HuH-7 (cell line): ENCODE measurements at places on chromosomes 1 and 21.
A peak's percentile ranks its signal among the peaks of the same experiment; 100 is the strongest.

GRCh38 chr1:213388199-213388598 is 337.2 kb downstream of the RPS6KC1 start:
- DNase-seq: no peak

DNA sequence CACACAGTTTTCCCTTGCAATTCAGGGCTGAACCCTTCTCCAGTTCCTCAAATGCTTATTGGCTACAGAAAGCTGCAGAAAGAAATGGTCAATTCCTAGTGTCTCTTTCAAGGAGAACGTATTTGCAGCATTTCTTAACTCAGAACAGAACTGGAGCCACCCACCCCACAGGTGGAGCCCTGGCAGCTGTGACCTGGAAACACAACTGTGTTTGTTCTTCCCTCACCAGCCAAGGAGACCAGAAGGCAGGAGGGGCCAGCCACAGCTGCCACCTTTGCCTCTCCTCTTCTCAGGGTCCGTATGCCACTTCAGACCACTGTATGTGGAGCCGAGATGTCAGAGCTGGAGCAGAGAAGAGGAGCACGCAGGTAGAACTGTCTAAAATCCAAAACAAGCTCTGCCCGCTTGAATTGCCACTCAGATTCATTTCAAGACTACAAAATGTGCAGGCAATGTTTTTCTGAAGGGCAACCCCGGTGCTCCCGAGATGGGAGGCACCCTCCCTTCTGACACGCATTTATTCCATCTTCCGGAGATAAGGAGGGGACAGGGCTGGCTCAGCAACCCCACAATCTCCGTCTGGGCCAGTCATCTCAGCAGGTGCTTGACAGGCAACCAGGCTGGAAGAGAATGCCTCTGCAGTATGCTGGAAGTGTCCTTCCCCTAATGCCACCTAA is 16.7 kb downstream of the CD247 start:
- DNase-seq: no peak

GRCh38 chr1:226985239-226985838 is 45.2 kb downstream of the COQ8A start:
- peak; percentile 4 for DNase-seq

DNA sequence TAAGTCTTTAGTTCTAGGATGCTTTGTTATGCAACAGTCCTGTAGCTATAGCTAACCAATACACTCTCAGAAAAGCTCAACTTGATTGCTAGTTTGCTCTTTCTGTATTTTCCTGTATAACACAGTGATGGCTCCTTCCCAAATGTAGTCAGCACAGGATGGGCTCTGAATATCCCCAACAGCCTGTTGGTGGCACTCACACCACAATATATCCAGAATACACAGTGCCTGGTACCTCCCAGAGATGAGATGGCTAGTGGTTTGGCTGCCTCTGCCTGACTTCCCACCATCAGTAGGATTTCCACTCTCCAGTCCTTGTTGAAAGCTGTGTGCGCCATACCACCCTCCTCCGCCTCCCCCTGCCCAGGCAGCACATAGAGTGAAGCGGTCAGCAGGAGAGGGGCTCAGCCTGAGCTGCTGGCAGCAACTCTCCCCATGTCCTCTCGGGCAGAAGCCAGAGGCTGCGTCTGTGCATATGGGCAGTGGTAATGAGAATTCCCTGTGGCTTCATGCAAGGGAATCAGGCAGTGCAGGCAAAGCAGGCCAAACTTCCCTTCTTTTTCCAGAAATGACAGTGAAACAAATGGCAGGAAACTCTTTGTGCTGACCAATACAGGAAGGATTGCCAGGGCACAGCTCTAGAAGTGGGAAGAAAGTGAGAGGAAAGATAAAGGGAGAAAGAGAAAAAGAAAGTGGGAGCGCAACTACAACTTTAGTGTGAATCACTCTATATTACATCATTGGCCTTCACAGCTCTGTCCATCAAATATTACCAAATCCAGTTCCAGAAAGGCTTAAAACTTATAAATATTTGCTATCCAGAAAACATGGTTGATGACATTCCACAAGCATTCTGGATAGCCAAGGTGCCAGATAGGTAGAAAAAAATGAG is 49.7 kb downstream of the LMX1A start:
- no peak for DNase-seq

DNA sequence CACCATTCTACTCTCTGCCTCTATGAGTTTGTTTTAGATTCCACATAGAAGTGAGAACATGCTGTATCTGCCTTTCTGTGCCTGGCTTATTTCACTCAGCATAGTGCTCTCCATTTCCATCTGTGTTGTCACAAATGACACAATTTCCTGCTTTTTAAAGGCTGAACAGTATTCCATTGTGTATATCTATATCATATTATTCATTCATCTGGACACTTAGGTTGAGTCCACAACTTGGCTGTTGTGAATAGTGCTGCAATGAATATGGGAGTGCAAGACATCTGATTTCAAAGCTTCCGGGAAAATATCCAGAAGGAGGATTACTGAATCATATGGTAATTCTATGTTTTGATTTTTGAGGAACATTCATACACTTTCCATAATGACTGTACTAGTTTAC is 20.1 kb upstream of the DONSON start:
- no peak for DNase-seq
